ENCODE measurements at places on chromosomes 5 and 9.

- no peak for DNase-seq
Observed at GRCh38 chr9:14064940-14065339, 249.0 kb downstream of the NFIB start.

GRCh38 chr9:134031783-134032182, 6.5 kb downstream of the BRD3OS start:
- DNase-seq: no peak

DNA sequence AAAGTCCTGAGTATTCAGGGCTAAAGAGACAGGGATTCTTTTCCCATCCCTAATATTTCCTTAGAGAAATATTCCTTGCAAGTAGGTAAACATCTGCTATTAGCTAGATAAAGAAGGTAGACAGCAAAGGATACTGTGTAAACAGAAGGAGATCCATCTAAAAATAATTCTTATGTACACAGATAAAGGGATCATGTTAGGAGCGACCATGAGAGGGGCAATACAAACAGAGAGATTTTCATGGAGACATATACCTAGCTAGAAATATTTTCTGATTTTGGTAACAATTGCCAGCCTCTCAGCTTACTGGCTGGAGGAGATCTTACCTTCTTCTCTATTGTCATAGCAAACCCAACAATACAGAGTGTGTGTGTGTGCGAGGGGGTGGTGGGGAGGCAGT, 184.6 kb upstream of the DMAC1 start:
- no peak for DNase-seq

GRCh38 chr5:72836810-72837209, 20.3 kb downstream of the TNPO1 start:
- DNase-seq: no peak

DNA sequence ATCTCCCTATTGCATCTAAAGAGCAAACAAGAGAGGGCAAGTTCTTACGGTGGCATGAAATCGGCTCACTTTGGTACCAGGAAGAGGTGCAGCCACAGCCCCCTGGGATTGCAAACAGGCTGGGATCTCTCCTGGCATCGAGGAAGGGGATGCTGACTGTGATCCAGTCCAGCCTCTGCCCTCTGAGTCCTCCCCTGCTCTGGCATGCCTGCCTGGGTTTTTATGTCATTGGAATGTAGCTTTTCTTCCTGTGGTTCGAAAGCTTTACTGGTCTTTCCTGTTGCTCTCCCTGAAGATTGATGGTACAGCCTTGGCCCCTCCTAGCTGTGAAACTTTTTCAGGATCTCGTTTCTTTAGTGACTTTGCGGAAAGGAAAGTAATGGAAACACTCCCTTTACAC, 6.6 kb downstream of the SLC46A2 start:
- DNase-seq: no peak

DNA sequence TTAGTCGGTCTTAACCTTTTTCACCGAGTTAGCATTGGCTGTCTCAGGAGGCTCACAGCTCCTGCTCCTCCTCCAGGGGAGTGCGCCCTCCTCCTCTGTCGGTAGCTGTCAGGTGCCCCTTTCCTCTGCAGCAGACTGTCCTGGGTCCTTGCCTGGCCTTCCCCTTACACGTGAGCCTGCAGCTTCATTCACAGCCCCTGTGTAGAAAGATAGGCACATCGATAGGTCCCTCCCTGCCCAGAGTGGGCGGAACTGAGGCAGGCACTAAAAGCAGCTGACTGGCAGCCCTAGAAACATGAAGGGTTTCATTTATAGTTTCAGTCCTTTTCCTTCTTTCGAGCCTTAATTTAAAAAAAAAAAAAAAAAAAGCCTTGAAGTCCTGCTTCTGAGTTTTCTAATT, 17.2 kb downstream of the TENT4A start:
- DNase-seq: no peak

GRCh38 chr5:115072266-115073064, 97.2 kb downstream of the TRIM36 start:
- DNase-seq: no peak

DNA sequence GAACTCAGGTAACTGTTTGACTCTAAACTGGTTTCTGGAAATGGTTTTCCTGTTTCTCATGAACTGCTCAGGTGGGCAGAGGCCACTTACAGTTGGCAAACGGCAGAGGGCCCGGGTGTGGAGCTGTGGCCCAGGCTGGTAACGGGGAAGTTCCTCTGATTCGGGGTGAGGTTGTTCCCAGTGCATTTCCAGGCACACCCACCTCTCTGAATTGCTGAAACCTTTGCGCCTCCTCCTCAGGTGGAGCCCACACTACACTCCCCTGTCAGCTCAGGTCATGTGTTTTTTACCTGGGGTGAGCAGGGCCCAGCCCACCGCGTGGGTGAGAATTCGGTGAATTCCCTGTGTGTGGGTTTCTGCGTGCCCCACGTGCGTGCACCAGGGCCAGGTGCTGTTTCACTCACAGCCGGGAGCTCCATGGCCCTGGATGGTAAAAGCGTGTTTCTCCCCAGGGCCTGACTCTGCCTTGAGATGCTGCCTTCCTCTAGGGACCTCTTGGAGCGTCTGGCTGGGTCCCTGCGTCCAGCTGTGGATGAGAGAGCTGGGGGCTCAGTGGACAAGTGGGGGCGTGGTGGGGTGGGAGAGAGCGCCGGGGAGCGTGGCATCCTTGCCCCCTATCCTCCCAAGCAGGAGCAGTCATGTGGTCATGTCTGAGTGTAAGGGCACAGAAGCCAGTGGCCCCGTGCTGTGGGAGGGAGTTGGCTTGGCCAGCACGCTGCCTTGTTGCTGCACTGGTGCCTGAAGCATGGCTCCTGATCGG, 33.5 kb upstream of the LPCAT1 start:
- DNase-seq: peak; percentile 34

- DNase-seq: no peak
Observed at GRCh38 chr5:55232985-55233928, at the start of gene CCNO. CCNO (minus strand) TSS chr5:55233608; CDS start chr5:55233523, 85 bp downstream.

DNA sequence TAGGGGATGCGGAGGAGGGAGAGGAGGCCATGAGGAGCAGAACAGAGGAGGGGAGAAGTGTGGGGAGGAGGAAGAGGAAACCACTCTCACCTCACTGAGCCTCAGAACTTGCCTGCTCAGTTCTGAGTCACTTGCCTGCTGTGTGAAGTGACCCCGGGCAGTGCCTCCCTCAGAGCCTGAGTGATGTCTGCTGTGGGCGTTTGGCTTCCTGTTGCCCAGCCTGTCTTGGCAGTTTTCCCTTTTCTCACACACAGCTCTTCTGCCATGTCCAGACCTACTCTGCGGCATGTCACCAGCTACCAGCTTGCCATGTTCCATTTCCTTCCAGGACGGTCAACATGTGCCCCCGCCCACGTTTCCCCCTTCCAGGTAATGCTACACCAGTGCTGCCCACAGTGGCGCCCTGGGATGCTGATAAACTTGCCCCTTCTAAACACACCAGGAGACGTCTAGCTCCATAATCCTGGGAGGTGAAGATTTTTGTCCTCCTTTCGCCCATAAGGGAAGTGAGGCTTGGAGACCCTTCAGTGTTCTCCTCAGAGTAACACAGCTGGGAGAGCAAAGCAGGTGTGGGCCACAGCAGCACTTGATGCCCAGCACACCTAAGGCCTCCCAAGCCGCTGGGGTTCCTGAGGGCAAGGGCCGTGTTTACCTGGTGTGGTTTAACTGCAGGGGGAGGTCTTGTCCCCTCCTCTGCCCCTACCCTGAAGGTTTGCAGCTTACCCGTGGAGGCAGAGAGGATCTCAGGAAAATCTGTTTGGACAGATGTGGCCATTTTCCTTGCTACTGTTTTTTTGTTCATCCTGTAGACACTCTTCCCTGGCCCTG, 63.8 kb upstream of the RNF130 start:
- DNase-seq: no peak

DNA sequence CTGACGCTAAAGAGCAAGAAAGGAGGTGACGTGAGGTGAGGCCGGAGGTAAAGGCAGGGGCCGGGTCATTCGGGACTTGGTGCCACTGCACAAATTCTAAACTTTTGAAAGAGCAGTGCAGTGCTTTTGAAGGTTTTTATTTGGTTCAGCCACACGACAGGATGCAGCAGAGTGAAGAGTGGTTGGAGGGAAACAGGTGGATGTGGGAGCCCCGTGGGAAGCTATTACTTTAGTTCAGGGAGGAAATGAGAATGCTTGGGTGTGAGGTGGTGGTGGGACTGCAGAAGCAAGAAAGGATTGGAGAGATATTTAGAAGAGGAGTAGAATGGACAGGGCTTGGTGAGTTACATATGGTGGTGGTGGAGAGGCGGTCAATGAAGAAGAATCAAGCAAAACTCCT, 64.7 kb upstream of the ITGA2 start:
- no peak for DNase-seq

DNA sequence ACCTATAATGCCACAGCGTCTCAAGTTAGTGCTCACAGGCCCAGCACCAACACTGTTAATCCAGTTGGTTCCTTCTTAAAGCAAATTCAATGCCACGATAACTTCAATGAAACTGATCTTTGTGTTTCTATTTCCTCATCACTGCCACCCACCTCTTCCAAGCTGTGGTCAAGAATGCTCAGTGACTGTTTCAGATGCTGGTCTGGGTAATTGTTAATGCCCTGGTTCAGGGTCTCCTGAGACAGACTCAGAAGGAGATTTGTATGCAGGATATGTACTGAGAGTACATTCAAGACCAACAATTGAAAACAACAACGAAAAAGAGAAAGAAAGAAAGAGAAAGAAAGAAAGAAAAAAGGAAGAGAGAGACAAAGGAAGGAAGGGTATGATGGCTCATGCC, 505.3 kb downstream of the TLE4 start:
- no peak for DNase-seq

DNA sequence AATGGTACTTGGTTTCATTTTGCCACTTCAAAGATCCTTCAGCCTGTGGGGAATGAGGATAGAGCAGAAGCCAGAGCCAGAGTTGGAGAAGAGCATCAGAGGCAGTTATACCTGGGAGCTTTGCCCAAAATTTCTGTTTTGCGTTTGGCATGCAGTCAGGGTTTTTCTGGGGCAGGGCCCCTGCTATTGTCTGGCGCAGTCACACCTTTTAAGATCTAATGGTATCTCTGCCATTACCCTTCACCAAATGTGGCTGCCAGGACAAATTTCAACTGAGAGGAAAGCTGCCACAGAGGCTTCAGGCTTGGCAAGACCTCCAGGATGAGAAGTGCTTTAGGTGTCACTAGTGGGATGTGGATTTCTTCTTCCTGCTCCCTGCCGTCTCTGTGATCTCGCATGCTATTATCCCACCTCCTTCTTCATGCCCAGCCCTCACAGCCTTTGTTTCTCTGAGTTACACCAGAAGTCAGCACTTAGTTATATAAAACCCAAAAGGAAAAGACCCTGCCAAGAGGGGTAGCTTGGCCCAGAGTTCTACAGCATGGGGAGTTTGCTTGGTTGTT, 357.0 kb downstream of the TLE4 start:
- no peak for DNase-seq

DNA sequence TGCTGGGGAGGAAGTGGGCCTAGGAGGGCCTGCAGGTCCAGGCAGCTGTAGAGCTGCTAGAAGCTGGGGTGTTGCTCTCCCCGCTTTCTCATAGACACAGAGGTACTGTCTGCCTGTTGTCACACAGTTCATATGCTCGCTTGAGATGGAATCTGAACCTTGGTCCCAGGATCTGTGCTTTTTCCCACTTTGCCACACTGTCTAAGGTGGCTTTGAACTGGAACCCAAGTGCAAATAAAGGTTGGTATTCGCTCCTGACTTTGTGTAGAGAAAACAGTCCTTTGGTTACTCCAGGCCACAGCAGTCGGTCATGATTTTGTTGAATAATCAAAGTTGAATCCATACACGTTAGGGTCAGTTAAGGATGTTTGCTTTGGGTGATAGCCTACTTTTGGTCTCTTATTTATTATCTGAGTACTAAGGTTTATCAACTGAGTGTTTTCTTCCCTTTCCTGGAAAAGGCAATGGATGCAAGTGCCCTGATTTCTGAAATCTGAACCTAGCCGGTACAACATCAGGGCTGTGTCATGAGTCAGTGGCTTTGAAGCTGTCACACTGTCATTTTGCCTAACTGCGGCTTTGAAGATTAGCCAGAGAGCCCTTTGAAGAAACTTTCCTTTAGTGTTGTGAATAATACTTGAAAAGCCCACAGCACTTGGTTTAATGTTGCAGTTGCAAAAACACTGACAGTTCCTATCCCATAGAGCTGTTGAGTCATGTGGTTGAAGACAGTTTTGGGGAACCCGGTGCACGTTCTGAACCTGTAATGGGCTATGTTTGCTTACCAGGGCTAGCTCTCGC, 41.3 kb downstream of the HABP4 start:
- no peak for DNase-seq

DNA sequence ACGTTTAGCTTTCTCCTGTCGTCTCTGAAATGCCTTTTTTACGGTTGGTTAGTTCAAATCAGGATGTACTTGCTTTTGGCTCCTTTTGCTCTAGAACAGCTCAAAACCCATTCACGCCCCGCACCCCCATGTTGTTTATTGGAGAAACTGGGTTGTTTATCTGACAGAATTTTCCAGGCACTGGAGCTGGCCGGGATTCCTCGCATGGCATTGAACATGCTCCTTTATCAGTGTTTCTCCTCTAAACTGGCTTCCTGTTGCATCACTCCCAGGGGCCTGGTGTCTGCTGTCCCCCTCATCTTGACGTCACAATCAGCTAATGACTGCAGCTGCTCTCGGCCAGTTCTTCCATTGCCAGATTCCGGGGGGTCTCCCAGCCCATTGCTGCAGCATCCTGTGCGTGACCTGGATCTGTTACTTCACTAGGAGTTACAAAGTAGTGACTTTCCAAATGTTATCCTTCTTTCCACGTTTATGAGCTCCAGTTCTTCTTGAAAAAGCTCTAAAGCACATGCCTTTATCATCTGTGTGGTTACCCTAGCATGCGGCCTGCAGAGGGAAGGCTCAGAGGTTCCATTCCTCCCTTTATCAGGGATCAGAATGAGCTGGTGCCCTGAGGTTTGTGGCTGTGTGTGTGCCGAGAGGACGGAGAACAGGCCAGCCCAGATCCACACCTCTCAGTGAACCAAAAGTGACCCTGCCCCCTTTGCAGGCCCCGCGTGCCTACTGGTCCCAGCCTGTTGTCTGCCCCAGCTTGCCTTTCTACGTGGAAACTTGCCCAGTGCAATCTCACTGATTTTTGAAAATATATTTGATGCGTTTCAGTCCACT, 27.5 kb downstream of the FAM163B start:
- peak; percentile 97 for DNase-seq

DNA sequence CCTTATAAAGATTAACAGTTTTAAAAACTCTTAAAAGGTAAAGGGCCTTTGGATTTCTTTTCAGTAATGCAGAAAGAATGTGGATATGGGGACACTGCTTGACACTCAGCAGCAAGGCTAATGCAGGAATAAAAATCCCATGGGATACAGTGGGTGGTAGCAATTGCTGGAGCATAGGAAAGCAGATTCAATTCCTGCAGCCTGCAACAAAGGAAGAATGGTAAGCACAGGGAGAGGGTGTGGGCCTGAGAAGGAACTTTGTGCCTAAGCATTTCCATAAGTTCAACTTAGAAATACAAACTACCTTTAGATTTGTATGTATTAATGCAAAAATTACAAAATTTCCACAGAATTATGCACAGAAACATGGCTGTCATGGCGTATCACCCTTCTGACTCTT, 65.8 kb upstream of the CDK5RAP2 start:
- DNase-seq: no peak

- no peak for DNase-seq
Observed at GRCh38 chr5:37683072-37683471, 156.8 kb downstream of the GDNF start.

- DNase-seq: no peak
Observed at GRCh38 chr9:81717061-81717746, 27.9 kb upstream of the TLE1 start.

Data from right atrium auricular region (tissue), 2 donors.